ENCODE measurements at places on chromosomes 5 and 9. TPM values are rescaled to one million over a fixed set of nuclear protein-coding genes. Genes with fewer than 3 reads are reported as not detected.

- H3K4me1 ChIP-seq = no peaks in the 10 kb centered on the region
- H3K27me3 ChIP-seq = no peaks in the 10 kb centered on the region
- H3K36me3 ChIP-seq = no peaks in the 10 kb centered on the region
- no peak for DNase-seq
- H3K4me3 ChIP-seq = no peak overlapping the region
- no peak overlapping the region for H3K27ac ChIP-seq
Observed at GRCh38 chr5:24623031-24623430, 21.7 kb downstream of the CDH10 start.

GRCh38 chr5:2832394-2832793 lies 80.9 kb upstream of the IRX2 start:
- no peak overlapping the region for H3K27ac ChIP-seq
- H3K36me3 ChIP-seq = no peaks in the 10 kb centered on the region
- H3K4me1 ChIP-seq = no peaks in the 10 kb centered on the region
- no peaks in the 10 kb centered on the region for H3K27me3 ChIP-seq
- no peak overlapping the region for H3K4me3 ChIP-seq
- DNase-seq = no peak

GRCh38 chr9:114072184-114073140 lies 5.6 kb downstream of the AMBP start:
- peak; percentile 35 for DNase-seq
- H3K36me3 ChIP-seq = no peaks in the 10 kb centered on the region

GRCh38 chr9:111162026-111162425 lies 123.8 kb upstream of the LPAR1 start:
- no peaks in the 10 kb centered on the region for H3K27me3 ChIP-seq
- peaks cover 6% of the 10 kb centered on the region for H3K4me1 ChIP-seq
- no peak overlapping the region for H3K27ac ChIP-seq
- no peaks in the 10 kb centered on the region for H3K36me3 ChIP-seq
- H3K4me3 ChIP-seq = no peak overlapping the region

DNA sequence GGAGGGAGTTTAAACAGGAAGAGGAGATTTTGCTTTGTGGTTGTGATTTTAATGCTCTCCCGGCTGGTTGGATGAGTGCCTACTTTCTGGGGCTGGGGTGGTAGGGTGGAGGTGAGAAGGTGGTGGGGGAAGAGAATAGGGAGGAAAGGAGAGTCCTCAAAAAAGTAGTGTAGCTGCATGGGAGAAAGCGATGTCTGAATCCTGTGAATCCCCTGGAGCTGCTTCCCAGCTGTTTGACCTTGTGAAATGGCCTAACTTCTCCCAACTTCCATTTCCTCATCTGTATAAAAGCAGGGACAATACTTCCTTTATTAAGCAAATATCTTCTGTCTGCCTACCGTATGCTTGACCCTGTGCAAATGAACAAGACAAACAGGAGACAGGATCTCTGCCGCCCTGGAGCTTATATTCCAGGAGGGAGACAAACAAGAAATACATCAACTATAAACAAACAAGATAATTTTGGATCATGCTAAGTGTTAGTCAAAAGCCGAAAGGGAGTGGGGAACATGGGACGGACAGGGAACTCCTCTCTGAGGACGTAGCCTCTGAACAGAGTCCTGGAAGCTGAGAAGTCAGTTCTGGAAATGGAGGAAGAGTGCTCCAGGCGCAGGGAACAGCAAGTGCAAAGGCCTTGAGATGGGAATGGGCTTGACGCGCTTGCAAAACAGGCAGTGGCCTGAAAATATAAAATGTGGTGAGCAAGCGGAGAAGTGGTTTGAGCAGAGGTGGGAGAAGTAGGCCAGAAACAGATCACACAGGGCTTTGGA lies 103.5 kb downstream of the SPRY4 start:
- H3K36me3 ChIP-seq = no peaks in the 10 kb centered on the region
- no peak for DNase-seq
- no peak overlapping the region for H3K4me3 ChIP-seq

SKIC3 gene
- total RNA-seq = 50.2 TPM

MLANA gene
- total RNA-seq = not detected
